ENCODE measurements at places on chromosomes 2 and 18.

DNA sequence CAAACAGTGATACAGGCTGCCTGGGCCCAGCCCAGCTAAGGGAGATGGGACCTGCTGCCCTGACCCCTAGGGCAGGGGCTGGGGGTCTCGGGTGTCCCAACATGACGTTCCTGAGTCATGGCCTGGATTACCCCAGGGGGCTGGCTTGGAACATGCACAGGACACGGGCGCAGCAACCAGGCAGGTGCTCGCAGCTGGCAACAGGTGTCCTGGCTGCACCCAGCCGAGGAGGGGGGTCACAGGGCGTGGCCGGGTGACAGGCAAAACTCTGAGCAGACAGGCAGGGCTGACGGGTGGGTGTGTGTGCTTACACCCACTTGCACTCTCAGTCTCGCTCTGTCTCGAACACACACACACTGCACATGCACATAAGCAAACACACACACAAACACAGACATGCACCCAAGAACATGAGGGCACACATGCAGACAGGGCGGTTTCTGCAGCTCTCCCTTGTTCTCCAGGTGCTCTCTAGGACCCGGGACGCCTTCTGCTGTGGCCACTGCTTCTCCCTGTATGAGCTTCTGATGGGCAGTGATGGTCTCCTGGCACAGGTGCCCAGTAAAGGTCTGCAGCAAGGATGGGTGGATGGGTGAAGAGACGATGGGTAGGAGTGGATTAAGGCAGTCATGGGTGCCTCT, 33.7 kb upstream of the TAF1B start:
- no peak for DNase-seq

DNA sequence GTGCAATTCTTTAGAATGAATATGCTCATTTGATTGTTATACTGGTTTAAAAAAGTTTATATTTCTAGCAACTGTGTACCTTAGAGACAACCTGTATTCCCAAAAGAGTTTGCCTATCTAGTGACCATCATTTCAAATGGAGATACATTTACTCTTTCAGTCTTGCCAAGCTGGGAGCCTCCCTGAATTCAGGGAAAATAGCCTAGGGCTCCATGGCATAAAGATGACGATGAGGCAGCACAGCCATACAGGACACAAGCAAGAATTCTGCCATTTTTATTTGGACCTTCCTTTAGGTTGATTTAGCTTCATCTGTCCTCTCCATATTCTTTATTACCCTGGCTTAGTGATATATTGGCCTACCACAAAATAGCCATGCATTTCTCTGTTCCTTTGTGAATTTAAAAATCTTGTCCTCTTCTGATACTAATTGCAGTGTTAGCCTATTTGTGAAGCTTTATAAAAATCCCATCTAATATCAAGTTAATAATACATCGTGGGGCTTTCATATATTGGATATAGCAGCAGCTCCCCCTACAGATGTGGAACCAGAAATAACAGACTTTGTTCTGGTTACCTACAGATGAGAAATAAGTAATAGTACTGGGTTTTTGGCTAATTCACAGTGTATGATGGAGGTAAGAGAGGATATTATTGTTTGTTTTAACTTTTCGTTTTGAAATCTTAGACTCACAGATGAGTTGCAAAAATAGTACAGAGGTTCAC, 1661.9 kb upstream of the PIK3C3 start:
- DNase-seq, result no peak

GRCh38 chr2:150695451-150696135, 208.1 kb upstream of the RND3 start:
- DNase-seq, result no peak

GRCh38 chr18:22613788-22614187, 196.1 kb upstream of the CTAGE1 start:
- no peak for DNase-seq

DNA sequence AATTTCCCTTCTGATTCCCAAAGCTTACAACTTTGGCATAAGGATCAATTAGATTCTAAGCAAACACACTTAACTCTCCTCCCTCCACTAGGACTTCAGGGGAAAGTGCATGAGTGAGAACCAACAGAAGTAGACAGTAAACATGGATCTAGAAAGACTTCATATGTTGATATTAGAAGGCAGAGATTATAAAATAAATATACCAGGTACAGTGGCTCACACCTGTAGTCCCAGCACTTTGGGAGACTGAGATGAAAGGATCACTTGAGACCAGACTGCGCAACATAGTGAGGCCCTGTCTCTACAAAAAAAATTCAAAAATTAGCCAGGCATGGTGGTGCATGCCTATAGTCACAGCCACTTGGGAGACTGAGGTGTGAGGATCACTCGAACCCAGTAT, 15.9 kb downstream of the NBEAL1 start:
- no peak for DNase-seq

DNA sequence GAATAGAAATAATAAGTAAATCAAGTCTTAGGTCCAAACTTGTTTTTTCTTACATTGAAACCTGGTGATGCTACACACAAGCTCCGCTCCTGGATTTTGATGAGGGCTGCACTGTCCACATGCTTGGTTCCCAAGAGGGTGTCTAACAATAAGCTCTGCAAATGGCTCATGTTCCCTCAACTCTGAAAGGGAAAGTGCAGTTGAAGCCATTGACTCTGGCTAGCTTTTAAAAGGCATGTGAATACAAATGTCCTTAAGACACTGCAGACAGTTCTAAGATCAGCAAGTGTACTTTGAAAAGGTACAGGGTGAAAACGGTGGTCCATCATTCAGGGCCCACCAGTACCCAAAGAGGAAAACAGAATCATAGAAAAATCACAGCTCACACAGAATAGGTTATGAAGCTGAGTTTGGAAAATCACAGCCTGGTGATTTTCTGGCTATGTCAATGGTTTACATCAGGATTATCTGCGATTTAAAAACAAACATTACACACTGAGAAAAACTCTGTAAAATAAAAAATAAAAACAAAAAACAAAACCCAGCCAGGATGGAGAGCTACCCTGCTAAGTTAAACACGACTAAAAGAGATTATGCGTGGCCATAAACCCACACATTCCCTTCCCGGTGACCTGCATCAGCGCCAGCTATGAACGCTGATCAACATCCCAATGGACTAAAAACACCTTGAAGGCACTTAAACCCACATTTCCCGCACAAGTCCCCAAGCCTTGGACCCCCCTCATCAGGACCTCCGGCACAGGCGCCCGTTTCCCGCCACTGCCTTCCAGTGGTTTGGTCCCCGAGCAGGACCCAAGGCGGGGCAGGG, 554 bp downstream of the PFN4 start:
- DNase-seq, result no peak

GRCh38 chr2:181858600-181858999, 32.9 kb upstream of the ITPRID2 start:
- no peak for DNase-seq

DNA sequence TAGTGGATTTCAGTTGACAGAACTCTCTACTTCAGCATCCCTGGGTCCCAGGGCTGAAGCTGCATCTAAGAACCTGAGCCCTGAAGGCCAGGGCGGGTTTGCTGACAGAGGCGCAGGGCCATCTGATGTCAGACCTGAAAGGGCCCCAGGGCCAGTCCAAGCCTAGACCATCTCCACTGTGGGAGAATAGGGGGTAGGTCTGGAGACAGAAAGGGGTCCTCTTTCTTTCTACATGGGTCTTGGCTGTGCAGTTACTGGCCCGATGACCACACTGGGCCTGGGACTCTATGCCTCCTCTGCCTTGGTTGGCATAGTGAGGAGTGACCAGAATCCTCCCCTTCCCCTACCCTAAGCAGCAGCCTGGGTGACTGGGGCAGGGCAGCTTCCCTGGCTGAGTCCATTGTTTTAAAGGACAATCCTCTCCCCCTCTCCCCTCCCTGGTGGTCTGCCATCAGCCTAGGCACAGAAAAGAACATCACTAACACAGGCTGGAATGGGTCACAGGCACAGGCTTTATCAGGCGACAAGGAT, 34.5 kb downstream of the HS1BP3 start:
- no peak for DNase-seq

DNA sequence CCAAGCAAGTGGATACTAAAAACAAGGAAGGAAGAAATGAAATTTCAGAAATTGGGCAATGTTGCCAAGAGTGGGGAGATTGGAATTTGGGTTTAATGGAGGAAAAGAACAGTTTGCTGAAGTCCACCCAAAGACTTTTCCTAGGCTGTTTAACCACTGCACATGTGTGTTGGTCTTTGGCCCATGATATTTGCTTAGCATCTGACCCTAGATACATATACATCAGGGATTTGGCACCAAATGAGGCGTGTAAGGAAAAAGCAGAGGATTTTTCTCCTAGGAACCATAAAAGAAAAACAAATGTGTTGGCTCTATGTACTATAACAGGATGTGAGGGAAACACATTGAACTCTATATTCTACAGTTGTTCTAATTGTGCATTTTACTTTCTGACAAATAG, 80.7 kb upstream of the CD28 start:
- no peak for DNase-seq

DNA sequence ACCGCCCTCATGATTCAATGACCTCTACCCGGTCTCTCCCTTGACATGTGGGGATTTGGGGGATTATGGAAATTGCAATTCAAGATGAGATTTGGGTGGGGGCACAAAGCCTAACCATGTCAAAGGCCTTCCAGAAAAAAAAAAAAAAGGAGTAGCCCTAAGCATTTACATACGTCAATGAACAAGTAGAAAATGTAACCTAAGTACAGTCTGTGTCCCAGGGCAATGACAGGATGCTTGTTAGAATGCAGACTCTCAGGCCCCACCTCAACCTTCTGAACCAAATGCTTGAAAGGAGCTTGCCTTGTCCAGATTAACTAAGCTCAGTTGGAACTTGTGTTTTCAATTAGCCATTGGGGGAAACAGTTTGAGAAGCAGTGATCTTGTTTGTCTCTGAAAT, 802.1 kb downstream of the CPS1 start:
- DNase-seq, result no peak

GRCh38 chr18:64149916-64150438, 1.1 kb upstream of the LINC00305 start:
- no peak for DNase-seq

- DNase-seq, result no peak
These were observed 902.0 kb upstream of the GCFC2 start for GRCh38 chr2:76612764-76613163.

- DNase-seq, result no peak
These were observed 93.1 kb upstream of the PXDN start for GRCh38 chr2:1837458-1837857.

GRCh38 chr18:5295231-5295920, at the start of gene ZBTB14:
Gene ZBTB14 (minus strand): TSS chr18:5295726. CDS start chr18:5293246, 2,480 bp downstream.
- DNase-seq, result peak; percentile 61

DNA sequence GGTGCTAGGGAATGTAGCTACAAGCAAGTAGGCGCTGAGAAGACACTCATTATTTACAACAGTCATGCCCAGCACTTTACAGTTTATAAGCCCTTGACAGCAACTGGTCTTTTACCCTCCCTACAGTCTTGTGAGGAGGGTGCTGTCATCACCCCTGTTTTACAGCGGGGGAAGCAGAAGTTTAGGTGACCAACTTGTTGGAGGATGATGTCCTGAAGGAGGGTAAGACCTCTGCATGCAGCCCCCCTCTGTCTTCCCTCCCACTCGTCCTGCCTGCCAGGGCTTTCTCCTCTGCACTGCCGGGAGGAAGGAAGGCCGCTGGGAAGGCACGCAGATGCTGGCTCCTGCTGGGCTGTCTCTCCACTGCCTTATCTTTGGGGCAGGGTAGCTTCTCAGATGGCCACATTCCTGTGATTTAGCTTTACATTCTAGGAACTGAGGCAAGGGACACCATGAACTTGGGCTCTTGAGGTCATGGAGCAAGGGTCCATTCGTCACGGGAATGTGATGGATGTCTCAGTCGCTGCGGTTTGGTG, 972 bp downstream of the IL1R1 start:
- no peak for DNase-seq

- no peak for DNase-seq
These were observed 27.2 kb upstream of the OTX1 start for GRCh38 chr2:63023444-63023843.

Measured in stimulated activated CD4-positive, alpha-beta T cell treated with anti-CD3 and anti-CD28 coated beads, Interleukin-15, amount 100 ng/mL, for 1 hour (primary cell).